Spleen (tissue), 13 donors: ENCODE measurements at places on chromosomes 4 and X. TPM values are rescaled to one million over a fixed set of nuclear protein-coding genes. Genes with fewer than 3 reads are reported as not detected.

LONRF3 gene
- total RNA-seq, result 3.0 TPM

DNA sequence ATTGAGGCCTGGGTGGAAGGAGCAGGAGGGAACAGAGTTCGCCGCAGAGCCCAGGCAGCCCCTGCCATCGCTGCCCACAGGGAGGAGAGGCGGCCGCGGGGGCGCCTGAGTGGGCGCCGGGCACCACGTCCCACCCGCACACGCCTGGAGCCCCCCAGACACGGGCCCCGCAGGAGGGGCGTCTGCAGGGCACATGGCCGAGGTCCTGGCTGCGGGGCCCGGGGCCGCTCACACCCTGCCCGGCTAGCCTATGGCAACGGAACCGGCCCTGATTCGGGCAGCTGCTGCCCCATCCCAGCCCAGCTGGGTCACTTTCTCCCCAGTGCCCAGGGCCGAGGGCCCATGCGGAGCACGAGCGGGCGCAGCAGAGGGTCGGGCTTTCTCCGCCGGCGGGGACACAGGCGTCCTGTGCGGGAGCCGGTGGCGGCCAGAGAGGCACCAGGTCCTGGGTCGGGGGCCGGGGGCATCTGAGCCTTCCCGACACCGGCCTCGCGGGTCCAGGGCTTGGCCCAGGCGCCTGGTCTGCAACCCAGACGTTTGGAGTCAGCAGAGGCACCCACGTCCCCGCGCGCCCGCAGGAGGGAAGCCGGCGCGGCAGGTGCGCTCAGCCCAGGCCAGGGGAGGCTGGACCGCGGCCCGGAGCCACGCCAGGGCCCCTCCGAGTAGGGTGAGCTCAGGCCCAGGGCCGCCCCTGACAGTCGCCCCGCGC is 91.2 kb downstream of the FAM53A start:
- peak; percentile 64 for DNase-seq

DNA sequence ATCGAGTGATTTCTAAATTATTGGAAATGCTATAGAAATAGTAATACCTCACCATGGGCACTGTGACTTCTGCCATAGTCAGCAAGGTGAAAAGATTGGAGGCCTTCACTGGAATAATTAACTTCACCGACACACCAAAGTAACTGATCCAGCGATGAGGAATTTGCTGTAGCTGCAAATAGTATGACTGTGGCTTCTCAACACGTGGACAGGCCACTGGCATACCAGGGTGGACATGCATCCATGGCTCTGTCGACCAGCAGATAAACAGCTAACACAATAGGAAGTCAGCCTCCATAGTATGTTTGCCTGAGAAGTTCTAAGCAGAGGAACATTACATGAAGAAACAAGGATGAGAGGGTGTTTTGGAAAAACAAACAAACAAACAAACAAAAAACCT is 10.9 kb upstream of the FAT4 start:
- no peak for DNase-seq

- no peak for DNase-seq
These were observed 49.8 kb upstream of the NDP start for GRCh38 chrX:44022964-44023363.

DNA sequence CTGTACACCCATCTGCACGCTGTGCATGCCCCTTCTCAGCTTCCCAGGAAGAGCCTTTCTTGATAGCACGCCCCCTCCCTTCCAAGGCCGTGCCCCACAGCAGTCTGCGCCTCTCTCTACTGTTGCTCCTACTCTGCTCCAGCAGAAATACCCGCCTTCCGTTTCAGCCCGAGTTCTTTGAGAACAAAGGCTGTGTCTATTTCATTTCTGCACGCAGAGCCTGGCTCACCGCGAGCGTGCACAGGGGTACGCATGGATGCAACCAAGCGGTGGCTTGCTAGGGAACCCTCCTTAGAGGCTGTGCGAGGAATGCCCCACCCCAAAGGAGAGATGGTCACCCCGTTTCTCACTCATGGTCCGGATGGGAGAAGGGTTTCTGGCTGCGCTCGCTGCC is 485 bp downstream of the AADAT start:
- no peak for DNase-seq

- DNase-seq, result no peak
These were observed 77.0 kb upstream of the STX18 start for GRCh38 chr4:4618847-4619246.
